ENCODE measurements at places on chromosomes 2 and 18. TPM values are rescaled to one million over a fixed set of nuclear protein-coding genes. Genes with fewer than 3 reads are reported as not detected.

Gene DSG2
- polyA plus RNA-seq = not detected

Gene SH3RF3
- 1.9 TPM for polyA plus RNA-seq

Gene GPN1
- 92.8 TPM for polyA plus RNA-seq

DNA sequence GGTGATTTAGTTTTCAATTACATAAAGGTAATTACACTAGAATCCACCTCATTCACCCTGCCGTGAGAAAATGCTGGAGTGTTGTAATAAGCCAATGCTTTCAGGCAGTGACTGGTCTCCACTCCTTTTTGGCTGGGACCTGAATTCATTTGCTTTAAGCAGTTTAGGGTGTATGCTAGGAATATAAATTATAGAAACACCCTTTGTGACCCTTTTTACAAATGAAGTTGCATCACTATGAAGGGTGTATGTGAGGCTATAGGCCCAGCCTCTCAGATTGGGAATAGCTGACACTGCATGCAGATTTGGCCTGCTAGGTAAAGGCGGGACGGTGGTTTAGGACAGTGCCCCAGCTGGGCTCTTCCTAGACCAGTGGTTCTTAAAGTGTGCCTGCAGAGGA, 50.8 kb upstream of the NFE2L2 start:
- DNase-seq = no peak

DNA sequence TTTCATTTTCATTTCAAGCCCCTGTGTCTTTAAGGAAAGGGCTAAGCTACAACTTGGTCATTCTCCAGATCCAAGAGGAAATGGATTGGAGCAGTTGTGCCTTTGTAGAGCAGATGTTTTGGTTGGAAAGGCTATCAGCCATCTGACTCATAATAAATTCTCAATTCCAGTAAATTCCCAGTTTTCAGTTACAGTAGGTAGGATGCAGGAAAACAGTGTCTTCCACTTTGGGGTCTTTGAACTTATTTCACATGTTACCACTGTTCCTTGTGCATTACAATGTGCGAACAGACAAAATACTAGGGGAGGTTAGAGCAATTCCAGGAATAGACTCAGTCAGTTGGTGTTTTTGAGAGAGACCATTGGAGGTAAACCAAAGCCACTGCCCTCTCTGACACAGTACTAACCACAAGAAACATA, 211.9 kb downstream of the BABAM2 start:
- no peak for DNase-seq

DNA sequence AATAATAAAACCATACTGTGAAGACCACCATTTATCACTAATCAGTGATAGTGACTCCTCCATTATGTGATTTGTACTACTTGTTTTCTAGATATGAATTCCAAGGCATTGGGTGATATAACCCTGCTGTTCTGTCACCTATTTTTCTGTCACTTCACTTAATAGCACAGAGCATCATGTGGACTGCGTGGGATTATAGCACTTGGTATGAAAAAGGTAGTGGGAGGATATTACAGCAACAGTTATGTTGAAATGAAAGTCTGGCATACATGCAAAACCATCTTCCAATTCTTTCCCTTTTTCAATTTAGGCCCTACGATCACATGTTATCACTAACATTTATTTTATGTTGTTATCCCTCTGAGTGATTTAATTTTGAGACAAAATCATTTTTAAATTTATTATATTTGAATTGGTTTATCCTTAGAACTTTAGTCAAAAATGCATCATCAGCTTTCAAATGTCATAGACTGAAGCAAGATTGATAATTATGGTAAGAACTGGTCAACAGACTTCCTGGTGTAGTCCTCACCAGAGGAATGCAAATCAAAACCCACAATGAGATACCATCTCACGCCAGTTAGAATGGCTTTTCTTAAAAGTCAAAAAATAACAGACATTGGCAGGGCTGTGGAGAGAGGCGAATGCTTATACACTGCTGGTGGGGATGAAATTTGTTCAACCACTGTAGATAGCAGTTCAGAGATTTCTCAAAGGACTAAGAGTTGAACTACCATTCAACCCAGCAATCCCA, 242.6 kb downstream of the IKZF2 start:
- DNase-seq = no peak

- DNase-seq = no peak
Observed at GRCh38 chr2:50720697-50721315, 311.1 kb downstream of the NRXN1 start.

GRCh38 chr2:7992612-7993602, 688.9 kb upstream of the ID2 start:
- DNase-seq = peak; percentile 68

GRCh38 chr2:86105252-86105968, at the start of gene POLR1A:
POLR1A (minus strand) TSS chr2:86105886; CDS start chr2:86105776, 110 bp downstream.
- DNase-seq = peak; percentile 81

- no peak for DNase-seq
Observed at GRCh38 chr2:206361407-206362045, 81.8 kb upstream of the ADAM23 start.

GRCh38 chr2:85524336-85524908, 14.5 kb upstream of the MAT2A start:
- DNase-seq = peak; percentile 75

DNA sequence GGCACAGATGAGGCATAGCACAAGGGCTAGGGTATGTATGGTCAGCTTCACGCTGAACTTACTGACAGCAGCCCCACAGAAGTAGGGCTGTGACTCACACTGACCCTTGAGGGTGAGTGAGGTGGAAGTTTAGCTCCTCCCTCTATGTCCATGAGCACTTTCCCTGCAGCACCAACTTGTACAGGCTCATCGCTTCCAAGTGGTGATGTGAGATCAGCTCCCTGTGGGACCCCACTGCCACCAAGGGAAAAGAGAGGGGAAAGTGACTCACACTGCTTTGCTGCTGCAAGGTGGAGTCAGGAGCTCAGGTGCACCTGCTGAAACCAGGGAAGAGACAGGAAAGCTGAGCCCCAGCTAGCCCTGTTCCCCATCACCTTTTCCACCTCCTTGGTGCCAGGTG, 91.5 kb downstream of the TEX51 start:
- no peak for DNase-seq

DNA sequence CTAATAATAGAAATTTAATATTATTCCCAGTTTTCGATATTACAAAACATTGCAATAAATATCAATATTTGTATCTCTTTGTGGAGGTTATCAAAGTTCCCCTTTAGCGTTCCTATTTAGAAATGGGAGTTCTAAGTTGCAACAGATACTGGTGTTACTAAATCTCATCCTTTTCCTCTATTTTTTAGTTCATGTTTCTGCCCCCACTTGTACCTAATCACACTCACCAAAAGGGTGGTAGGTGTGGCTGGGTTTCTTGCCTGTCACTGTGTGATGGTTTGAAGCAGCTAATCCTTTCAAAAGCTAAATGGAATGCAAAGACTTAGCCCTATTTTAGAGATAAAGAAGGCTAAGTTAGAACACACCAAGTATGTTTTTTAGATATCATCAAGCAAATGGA, 997.9 kb downstream of the TSN start:
- DNase-seq = no peak

DNA sequence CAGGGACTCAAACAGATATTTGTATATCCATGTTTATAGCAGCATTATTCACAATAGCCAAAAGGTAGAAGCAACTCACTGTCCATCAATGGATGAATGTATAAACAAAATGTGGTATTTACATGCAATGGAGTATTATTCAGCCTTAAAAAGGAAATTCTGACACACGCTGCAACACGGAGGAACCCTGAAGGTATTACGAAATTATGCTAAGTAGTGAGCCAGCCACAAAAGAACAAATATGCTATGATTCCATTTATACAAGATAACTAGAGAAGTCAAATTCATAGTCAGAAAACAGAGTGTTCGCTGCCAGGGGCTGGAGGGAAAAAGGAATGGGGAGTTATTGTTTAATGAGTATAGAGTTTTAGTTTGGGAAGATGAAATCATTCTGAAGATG, 61.0 kb upstream of the CDKL4 start:
- DNase-seq = no peak

- DNase-seq = peak; percentile 23
Observed at GRCh38 chr2:128316777-128317180, 1.9 kb downstream of the HS6ST1 start.
